ENCODE measurements at places on chromosomes 2 and 18. TPM values are rescaled to one million over a fixed set of nuclear protein-coding genes. Genes with fewer than 3 reads are reported as not detected.

- no peaks in the 10 kb centered on the region for H3K36me3 ChIP-seq
- no peak overlapping the region for H3K27ac ChIP-seq
- H3K4me1 ChIP-seq: no peaks in the 10 kb centered on the region
- no peak for DNase-seq
- H3K4me3 ChIP-seq: no peak overlapping the region
Measured at GRCh38 chr2:125397535-125398251, 1258.3 kb upstream of the GYPC start.

CROCC2 gene
- total RNA-seq: not detected

DNA sequence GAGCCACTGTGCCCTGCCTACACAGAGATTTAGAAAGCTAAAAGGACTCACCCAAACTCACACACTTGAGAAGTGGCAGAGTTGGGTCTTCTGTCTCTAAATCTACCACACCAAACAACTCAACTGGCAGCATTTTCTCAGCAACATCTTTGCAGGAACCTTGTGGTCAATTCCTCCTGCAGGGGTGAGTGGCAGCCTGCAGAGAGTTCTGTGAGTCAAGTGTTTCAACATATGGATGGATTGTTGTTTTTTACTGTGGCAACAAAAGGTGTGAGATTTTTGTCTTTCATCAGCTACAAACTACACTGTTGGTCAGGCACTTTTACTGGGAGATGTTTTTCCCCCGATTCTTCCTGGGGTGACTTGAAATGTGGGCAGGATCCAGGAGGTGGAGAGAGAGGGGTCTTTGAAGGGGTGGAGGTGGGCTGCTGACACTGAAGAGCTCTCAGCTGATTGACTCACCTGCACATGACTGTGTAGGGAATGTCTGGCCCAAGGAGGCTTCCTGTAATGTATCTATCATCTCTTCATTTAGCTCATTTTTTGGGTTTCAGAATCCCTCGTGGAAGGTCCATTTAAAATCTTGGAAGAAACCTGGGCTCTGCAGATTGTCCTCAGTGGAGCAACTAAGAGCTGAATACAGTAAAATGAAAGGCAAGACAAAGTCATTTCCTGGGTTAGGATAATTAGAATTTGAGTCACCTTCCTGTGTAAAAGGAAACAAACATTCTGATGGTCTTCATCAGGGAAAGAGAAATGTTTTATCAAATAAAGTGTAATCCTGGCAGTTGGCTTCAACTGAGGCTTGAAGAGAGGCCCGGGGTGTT is 98.6 kb downstream of the MSH2 start:
- H3K36me3 ChIP-seq: peaks cover 31% of the 10 kb centered on the region
- peaks cover 4% of the 10 kb centered on the region for H3K27me3 ChIP-seq
- H3K27ac ChIP-seq: peak overlapping the region; percentile 84
- H3K4me1 ChIP-seq: peaks cover 28% of the 10 kb centered on the region

- peaks cover 96% of the 10 kb centered on the region for H3K36me3 ChIP-seq
- no peak overlapping the region for H3K27ac ChIP-seq
Measured at GRCh38 chr2:86492048-86492453, 50.9 kb downstream of the KDM3A start.

DNA sequence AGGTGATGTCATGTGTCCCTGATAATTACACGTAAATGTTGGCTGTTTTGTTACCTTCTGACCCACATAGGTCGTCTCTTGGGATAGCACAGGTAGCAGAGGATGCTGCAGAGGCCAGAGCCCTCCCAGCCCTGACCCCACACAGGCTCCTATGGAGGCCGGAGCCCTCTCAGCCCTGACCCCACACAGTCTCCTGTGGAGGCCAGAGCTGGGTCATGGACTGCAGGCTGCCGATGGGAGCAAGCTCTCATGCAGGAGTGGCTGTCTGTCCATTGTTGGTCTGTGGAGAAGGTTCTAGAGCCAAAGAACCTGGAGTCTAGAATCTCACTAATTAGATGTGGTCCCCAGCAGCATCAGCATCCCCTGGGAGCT is 155.5 kb downstream of the LDLRAD4 start:
- no peak overlapping the region for H3K27ac ChIP-seq
- no peaks in the 10 kb centered on the region for H3K36me3 ChIP-seq
- H3K27me3 ChIP-seq: no peaks in the 10 kb centered on the region
- H3K4me3 ChIP-seq: no peak overlapping the region

FAP gene
- not detected for total RNA-seq

- no peak for DNase-seq
- no peak overlapping the region for H3K4me3 ChIP-seq
- peaks cover 52% of the 10 kb centered on the region for H3K4me1 ChIP-seq
- H3K27me3 ChIP-seq: no peaks in the 10 kb centered on the region
- peaks cover 69% of the 10 kb centered on the region for H3K36me3 ChIP-seq
Measured at GRCh38 chr2:39068299-39069135, 52.3 kb downstream of the SOS1 start.

GAL3ST2 gene
- 0.23 TPM for total RNA-seq

DNA sequence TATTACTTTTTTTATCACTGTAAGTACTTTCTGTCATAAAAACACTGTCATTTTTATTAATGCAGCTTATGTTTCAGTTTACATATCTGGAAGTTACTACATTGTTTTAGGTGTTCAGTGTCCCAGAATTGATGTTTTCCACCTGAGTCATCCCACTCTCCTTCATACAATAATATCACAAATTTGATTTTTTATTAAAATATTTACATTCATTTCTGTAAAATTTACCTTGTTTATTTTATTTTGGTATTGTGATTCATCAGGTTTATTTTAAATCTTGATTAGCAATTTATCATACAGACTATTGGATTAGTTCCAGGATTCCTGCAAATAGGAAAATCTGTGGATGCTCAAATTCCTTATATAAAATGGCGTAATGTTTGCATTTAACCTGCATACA is 1662.9 kb downstream of the SUCLG1 start:
- H3K36me3 ChIP-seq: no peaks in the 10 kb centered on the region
- no peaks in the 10 kb centered on the region for H3K27me3 ChIP-seq
- DNase-seq: no peak
- no peaks in the 10 kb centered on the region for H3K4me1 ChIP-seq
- no peak overlapping the region for H3K4me3 ChIP-seq
- H3K27ac ChIP-seq: no peak overlapping the region

GRCh38 chr18:8507361-8507760 is 101.9 kb upstream of the RAB12 start:
- H3K4me3 ChIP-seq: no peak overlapping the region
- H3K36me3 ChIP-seq: no peaks in the 10 kb centered on the region
- DNase-seq: peak; percentile 4
- no peak overlapping the region for H3K27ac ChIP-seq
- peaks cover 3% of the 10 kb centered on the region for H3K4me1 ChIP-seq
- no peaks in the 10 kb centered on the region for H3K27me3 ChIP-seq

NYAP2 gene
- total RNA-seq: not detected

DNA sequence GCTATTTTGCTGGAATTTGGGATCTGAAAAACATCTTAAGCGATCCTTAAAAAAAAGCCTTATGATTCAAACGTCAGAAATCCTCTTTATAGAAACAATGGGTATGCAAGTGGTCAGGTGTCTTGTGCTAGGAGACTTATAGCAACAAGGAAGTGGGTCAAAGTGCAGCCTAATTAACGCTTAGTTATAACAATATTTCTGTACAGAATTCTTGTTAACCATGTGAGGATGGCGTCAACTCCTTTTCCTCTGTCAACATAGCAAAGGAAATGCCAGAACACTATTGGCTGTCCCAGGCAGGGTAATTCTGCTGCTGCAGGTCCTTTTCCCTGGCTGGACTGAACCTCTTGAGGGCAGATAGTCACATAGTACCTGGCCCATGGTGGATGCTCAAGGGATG is 189.4 kb downstream of the MSH2 start:
- peaks cover 9% of the 10 kb centered on the region for H3K27me3 ChIP-seq
- no peak overlapping the region for H3K4me3 ChIP-seq
- no peaks in the 10 kb centered on the region for H3K36me3 ChIP-seq
- H3K27ac ChIP-seq: no peak overlapping the region

TFPI gene
- total RNA-seq: not detected

GRCh38 chr18:28382215-28382879 is 205.4 kb upstream of the CDH2 start:
- no peak overlapping the region for H3K4me3 ChIP-seq
- H3K27ac ChIP-seq: no peak overlapping the region
- H3K36me3 ChIP-seq: no peaks in the 10 kb centered on the region
- no peaks in the 10 kb centered on the region for H3K4me1 ChIP-seq
- no peak for DNase-seq

- no peak overlapping the region for H3K4me3 ChIP-seq
- H3K36me3 ChIP-seq: no peaks in the 10 kb centered on the region
- no peaks in the 10 kb centered on the region for H3K4me1 ChIP-seq
- H3K27me3 ChIP-seq: no peaks in the 10 kb centered on the region
- H3K27ac ChIP-seq: no peak overlapping the region
- no peak for DNase-seq
Measured at GRCh38 chr18:56233595-56233994, 404.8 kb downstream of the TXNL1 start.

AQP12A gene
- not detected for total RNA-seq

- DNase-seq: no peak
- H3K27ac ChIP-seq: no peak overlapping the region
- no peaks in the 10 kb centered on the region for H3K27me3 ChIP-seq
Measured at GRCh38 chr2:167279810-167280209, 391.5 kb downstream of the XIRP2 start.

DNA sequence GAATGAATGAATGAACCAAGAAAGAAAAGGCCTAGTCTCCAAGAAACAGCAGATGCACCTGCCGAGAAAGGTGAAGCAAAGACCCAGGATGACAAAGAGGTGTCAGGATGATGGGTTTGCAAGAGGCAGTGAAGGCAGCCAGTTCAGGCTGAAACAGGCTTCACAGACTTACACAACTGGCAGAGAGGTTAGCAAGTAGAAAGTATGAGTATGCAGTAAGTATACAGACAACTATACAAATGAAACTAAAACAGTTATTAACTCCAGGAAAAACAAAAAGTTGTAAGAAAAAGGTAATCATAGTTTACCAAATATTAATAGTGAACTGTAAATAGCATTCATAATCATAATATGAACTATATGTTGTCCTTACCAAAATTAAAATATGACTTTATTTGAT is 19.8 kb upstream of the RNU4ATAC start:
- H3K4me3 ChIP-seq: no peak overlapping the region
- no peaks in the 10 kb centered on the region for H3K27me3 ChIP-seq
- no peak overlapping the region for H3K27ac ChIP-seq

COLEC11 gene
- total RNA-seq: not detected

GRCh38 chr2:234292205-234292961 is 204.5 kb downstream of the ARL4C start:
- H3K27me3 ChIP-seq: no peaks in the 10 kb centered on the region
- peak overlapping the region; percentile 47 for H3K4me3 ChIP-seq
- H3K36me3 ChIP-seq: peaks cover 22% of the 10 kb centered on the region
- peak; percentile 81 for DNase-seq
- peak overlapping the region; percentile 100 for H3K27ac ChIP-seq

DNA sequence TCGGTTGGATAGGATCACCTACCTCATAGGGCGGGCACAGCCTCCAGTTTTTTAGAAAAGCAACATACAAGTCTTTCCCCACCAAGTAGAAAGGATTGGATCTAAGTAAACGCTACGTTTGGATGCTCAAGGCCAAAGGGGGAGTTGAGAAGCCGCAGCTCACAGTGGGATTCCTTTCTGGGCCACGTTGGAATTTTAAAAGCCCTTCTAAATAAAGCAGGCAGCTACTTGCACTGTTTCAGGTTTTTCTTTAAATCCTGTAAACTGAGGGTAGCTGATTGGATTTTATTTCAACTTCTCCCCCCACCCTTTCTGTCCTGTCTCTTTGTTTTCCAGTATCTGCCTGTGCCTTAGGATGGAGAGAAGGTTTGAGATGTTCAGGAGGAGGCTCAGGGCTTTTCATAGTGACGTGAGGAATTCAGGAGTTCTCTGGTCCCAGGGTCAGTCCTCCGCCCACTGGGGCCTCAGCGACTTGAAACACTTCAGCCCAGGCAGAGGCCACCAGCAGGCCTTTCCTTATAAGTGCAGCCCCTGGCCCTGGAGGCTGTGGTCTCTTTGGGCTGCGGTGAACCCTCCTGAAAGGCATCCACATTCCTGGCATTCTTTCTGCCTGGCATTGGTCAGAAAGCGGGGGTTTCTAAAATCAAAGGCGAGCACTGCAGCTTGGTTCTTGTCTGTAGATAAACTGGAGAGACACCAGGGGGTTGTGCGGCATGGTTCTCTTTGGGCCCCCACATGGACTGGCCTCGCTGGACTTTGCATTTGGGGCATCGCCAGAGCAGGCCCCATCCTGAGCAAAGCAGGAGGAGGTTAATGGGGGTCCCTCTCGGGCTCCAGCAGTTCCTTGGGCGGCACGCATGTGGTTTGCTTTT is 44.5 kb downstream of the SH3BP4 start:
- H3K27ac ChIP-seq: no peak overlapping the region
- H3K27me3 ChIP-seq: peaks cover 7% of the 10 kb centered on the region
- no peak for DNase-seq
- H3K36me3 ChIP-seq: no peaks in the 10 kb centered on the region

GRCh38 chr18:78972930-78973331 is 6.7 kb upstream of the SALL3 start:
- peaks cover 49% of the 10 kb centered on the region for H3K27me3 ChIP-seq
- H3K27ac ChIP-seq: no peak overlapping the region
- no peak overlapping the region for H3K4me3 ChIP-seq
- H3K4me1 ChIP-seq: peaks cover 4% of the 10 kb centered on the region
- DNase-seq: no peak

COLEC12 gene
- not detected for total RNA-seq

FOXD4L1 gene
- total RNA-seq: 0.23 TPM

GRCh38 chr18:2856547-2857170 is 9.9 kb downstream of the EMILIN2 start:
- H3K36me3 ChIP-seq: peaks cover 12% of the 10 kb centered on the region
- H3K27me3 ChIP-seq: peaks cover 24% of the 10 kb centered on the region
- H3K4me3 ChIP-seq: no peak overlapping the region

ZNF804A gene
- not detected for total RNA-seq

TDRD15 gene
- total RNA-seq: not detected

DNA sequence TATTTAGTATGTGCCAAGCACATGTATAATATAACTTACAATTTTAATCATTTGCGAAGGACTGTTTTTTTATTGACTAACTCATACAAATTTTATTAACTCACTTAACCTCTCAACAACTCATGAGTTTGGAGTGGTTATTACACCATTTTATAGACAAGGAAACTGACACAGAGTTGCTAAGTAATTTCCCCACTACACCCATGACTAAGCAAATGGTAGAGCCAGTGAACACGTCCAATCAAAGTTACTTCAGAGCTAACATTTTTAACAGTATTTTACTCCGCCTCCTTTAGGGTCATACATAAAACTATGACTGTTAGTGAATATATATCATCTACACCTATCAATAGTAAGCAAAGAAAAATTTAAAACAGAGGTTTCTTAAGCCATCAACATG is 556.7 kb upstream of the FSIP2 start:
- no peak for DNase-seq
- no peak overlapping the region for H3K4me3 ChIP-seq
- H3K27me3 ChIP-seq: no peaks in the 10 kb centered on the region

- H3K4me1 ChIP-seq: no peaks in the 10 kb centered on the region
- no peak overlapping the region for H3K27ac ChIP-seq
- H3K27me3 ChIP-seq: peaks cover 22% of the 10 kb centered on the region
- no peak for DNase-seq
- no peak overlapping the region for H3K4me3 ChIP-seq
- no peaks in the 10 kb centered on the region for H3K36me3 ChIP-seq
Measured at GRCh38 chr2:94994914-94995552, 30.5 kb upstream of the MAL start.
